ENCODE measurements at places on chromosomes 5 and 9. TPM values are rescaled to one million over a fixed set of nuclear protein-coding genes. Genes with fewer than 3 reads are reported as not detected.

- no peak for DNase-seq
- H3K4me1 ChIP-seq, result no peaks in the 10 kb centered on the region
- no peak overlapping the region for H3K4me3 ChIP-seq
- H3K27me3 ChIP-seq, result no peaks in the 10 kb centered on the region
- no peaks in the 10 kb centered on the region for H3K36me3 ChIP-seq
- no peak overlapping the region for H3K27ac ChIP-seq
These were observed 167.6 kb upstream of the SMIM23 start for GRCh38 chr5:171617817-171618591.

DNA sequence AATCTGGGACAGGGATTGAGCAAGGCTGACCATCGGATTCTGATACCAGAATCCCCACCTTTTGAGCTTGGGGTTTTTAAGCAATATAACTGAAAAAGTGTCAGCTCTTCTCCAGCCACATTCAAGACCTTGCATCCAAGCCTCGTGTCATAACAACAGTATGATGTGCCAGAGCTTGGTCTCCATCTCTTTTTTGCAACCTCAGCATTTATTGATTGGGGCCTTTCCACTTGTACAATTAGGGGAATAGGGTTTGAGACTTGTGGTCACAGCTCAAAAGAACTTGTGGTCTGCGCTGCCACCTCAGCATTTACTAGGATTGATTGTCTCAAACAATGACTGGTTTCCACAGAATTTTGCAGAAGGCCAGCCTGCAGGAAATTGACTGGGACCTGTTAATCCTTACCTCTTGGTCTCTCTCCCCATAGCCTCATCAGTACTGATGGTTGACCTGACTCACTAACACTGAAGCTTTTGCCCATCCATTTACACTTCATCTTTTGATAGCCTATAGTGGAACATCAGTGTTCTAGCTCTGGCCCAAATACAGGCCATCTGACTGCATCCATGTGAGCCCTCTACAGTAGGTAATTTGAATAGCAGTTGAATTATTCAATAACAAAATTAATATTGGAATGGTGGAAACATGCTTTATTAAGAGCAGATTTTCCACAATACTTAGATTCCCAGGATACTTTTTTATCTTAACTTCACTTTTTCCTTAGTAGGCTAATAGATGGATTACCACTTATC is 381.6 kb upstream of the PRR16 start:
- H3K36me3 ChIP-seq, result no peaks in the 10 kb centered on the region
- no peaks in the 10 kb centered on the region for H3K4me1 ChIP-seq
- no peak overlapping the region for H3K4me3 ChIP-seq

- H3K27ac ChIP-seq, result no peak overlapping the region
- no peaks in the 10 kb centered on the region for H3K4me1 ChIP-seq
- H3K27me3 ChIP-seq, result no peaks in the 10 kb centered on the region
- no peak overlapping the region for H3K4me3 ChIP-seq
These were observed 30.5 kb upstream of the LRRC70 start for GRCh38 chr5:62547945-62548630.

DNA sequence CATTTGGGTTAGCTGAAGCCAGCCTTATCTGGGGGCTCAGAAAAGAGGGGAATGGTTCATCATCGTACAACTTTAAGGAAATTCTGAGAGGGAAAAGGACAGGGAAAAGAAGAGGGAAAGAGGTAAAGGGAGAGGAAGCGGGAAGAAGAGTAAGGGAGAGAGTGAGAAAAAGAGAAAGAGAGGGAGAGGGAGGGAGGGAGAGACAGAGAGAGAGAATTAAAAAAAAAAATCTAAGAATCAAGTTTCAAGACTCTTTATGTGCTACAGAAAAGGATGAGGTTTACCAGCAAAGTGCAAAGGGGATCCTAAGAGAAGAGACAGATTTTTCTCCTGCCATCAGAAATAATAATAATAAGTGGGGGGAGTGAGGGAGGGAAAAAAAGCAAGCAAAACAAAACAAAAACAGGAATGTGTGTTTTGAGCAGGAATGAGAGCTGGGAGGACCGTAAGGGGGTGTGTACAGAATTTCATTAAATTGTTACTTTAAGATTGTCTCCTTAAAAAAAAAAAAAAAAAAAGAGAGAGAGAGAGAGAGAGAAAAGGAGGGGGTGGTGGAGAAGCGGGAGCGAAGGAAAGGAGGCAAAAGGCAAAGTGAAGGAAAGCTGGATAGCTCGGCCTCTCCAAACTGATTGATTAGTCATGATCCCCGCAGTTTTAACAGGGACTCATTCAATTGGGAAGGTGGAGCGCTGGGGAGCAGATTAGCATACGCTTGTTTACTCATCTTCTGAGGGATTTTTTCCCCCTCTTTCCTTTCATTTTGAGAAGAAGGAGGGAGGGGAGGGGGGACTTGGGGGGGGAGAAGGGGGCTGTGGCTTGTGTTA is 438 bp upstream of the PAPPA start:
- no peak for DNase-seq
- H3K4me3 ChIP-seq, result no peak overlapping the region
- H3K27ac ChIP-seq, result no peak overlapping the region

DNA sequence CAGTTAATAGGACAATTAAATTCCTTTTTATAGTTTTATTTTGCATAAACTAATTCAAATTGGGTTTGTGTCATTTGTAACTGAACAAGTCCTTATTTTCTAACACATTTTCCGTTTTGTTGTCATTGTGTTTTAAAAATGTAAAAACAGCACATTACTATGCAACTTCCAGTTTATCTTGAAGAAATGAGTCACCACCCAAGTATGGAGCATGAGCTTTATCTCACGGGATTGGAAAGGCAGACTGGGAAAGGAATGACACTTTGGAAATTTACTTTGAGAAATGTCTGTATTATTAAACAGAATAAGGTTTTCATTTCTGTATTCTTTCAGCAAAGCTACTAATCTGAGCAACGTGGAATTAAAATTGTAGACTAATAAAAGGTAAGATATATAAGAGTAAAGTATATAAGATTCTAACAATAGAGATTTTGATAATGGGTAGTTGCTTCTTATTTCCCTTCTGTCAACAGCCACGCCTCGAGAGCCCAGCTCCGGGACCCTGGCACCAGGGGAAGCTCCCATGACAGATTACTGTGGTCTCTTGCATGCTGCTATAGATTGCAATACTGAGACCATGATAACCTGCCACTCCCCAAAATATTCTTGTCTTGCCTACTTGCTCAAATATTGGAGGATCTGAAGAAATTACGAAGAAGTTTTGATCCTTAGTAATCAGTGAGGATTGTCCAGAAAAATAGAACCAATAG is 433.1 kb downstream of the CHSY3 start:
- H3K4me3 ChIP-seq, result no peak overlapping the region
- H3K27ac ChIP-seq, result peak overlapping the region; percentile 79
- no peaks in the 10 kb centered on the region for H3K36me3 ChIP-seq
- no peaks in the 10 kb centered on the region for H3K27me3 ChIP-seq
- DNase-seq, result peak; percentile 36

DNA sequence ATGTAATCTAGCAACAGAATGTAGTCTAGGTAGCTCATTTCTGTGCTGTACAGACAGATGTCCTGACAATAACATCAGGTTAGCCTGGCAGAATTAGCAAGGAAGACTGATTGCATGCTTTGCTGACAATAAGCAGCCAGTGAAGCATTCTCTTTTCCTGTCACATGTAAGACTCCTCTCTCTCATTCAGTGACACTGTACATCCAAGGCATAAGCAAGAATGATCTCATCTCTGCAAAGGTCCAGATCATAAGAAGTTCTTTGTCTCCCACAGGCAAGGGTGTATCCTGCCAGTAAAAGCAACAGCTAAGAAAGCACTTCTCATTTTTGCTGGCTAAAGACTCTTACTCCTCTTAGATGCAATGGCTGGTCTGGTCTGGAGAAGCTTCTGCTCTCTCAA is 861.8 kb downstream of the TAF11L14 start:
- H3K27me3 ChIP-seq, result no peaks in the 10 kb centered on the region
- no peaks in the 10 kb centered on the region for H3K36me3 ChIP-seq
- no peak overlapping the region for H3K27ac ChIP-seq
- no peaks in the 10 kb centered on the region for H3K4me1 ChIP-seq
- no peak overlapping the region for H3K4me3 ChIP-seq

DNA sequence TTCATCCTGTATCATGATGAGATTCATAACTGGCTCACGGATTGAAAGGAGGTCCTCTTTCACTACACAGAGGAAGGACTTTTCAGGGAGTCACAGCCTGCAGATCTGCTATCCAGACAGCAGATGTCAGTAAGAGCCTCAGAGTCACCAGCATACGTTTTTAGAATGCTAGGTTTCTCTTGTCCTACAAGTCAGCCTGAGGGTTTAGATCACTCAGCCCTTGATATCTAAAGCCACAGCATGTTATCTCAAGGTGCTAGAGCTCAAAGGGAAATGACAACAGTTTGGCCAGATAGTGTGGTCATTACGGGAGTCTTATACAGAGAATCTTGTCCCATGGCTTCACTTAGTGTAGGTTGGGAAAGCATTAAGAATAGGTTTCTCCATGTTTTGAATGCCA is 30.9 kb upstream of the SLC46A2 start:
- DNase-seq, result peak; percentile 37
- H3K27ac ChIP-seq, result no peak overlapping the region
- H3K4me3 ChIP-seq, result no peak overlapping the region
- H3K4me1 ChIP-seq, result peaks cover 20% of the 10 kb centered on the region
- H3K36me3 ChIP-seq, result no peaks in the 10 kb centered on the region

The PCDH12 gene
- not detected for total RNA-seq
